ENCODE measurements at places on chromosomes 13 and 19. TPM values are rescaled to one million over a fixed set of nuclear protein-coding genes. Genes with fewer than 3 reads are reported as not detected.

DNA sequence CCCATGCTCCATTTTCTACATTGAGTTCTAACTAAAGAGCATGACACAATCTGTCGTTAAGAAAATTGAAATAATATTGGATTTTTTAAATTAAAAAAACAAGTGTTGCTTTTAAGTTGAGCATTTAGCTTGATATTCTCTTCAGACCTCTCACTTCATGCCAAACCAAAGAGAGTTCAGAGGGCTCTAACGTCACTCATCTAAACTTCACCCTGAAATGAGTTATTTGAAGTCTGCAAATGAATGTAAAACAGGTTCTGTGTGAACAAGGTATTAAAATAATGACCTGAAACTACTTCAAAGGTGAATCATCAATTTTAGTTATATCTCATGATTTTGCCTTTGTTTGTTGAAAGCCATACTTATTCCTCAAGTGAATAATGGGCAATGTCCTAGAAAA, 61.8 kb downstream of the MRPL57 start:
- DNase-seq = no peak

DNA sequence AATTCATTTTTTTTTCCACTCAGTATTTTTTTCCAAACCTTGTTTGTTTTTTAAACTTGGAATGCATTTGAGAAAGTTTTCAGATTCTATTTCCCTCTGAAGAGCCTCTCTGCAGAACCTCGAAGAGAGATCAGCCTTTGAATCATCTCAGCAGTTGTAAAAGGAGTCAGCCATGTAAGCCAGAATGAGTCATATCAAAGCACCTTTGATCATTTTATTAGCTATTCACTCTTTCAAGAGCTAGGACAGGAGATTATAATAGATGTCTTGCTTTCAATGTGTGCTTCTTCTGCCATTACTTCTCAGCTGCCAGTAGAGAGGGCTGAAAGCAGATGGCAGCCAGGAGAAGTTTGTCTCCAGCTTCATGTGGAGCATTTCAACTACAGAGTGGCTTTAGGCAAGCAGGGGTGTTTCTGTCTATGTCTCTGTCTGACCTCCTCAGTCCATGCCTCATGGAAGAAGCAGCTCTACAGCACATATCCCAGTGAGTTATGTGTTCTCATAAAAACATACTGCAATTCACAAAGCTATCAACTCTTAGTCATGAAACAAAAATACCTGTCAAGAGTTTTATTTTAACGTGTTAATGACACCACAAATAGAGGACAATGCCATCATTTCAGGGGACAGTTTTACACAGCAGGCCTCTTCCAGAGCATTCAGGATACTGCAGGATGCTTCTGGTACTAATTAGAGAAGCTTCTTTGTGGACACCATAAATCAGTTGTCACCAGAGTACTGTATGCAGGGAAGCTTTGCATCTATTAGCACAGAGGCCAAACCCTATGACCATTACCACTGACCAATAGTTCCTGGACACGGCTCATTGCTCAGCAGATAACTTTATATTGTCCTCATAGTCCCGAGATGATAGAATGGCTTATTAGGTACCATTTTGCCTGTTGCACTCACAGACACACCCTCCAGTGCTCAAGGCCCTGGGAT, 94.3 kb downstream of the NHLRC3 start:
- DNase-seq = no peak

Gene POLR1D
- 114 TPM for total RNA-seq

Gene ADPRHL1
- total RNA-seq = 0.50 TPM

GRCh38 chr13:45156565-45157361, 36.5 kb downstream of the GTF2F2 start:
- DNase-seq = no peak

Data from activated CD4-positive, alpha-beta memory T cell treated with anti-CD3 and anti-CD28 coated beads for 36 hours (primary cell).